Renal cortical epithelial cell (primary cell): ENCODE measurements at places on chromosomes 4 and X.

DNA sequence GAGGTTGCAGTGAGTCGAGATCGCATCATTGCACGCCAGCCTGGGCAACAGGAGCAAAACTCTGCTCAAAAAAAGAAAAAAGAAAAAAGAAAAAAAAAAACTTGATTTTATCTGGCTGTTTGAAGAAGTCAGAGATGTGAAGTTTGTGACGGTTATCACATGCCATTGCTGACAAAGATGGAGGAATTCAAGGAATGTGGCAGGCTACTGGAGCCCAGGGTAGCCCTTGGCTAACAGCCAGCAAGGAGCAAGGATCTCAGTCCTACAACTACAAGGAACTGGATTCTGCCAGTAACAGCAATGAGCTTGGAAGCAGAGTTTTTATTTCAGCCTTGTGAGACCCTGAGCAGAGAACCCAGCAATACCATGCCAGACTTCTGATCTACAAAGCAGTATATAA lies 24.3 kb upstream of the TET2 start:
- peak; percentile 69 for DNase-seq

DNA sequence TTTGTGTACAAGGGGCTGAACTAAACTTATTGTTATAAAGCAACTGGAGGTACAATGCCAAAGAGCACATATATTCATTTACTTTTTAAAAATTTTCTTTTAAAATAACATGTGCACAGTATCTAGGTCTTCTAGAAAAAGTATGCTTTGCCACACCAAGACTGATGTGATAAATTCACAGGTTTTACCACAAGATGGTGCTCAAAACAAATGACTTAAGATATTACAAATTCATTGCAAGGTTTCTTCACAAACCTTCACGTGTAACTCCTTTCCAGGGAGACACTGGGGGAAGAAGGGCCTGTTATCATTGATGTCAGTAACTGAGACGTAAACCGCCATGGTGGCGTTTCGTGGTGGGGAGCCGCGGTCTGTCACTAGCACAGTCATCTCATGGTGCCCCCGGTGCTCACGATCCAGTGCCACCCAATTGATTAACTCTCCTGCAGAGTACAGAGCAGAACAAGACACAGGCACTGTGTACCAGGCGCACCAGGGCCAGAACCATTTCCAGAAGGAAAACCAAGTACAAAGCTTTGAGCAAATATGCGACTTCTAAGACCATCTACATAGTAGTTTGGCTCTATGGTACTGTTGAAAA lies 162.2 kb downstream of the DCHS2 start:
- DNase-seq, result peak; percentile 41

DNA sequence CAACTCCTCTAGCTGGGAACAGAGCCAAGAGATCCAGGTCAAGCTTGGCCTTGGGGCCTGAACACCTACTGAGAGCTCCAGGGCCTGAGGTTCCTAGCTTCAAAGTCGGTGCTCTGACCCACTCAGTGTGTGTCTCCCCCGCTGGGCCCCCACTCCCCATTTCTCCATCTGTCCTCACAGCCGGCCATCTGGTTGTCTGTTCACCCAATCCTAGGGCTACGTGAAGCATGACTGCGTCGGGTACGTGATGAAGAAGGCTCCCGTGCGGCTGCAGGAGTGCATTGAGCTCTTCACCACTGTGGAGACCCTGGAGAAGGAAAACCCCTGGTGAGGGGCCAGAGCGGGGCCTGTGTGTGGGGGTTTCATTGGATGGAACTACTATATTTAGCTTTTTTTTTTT lies 12.3 kb downstream of the USP11 start:
- no peak for DNase-seq

DNA sequence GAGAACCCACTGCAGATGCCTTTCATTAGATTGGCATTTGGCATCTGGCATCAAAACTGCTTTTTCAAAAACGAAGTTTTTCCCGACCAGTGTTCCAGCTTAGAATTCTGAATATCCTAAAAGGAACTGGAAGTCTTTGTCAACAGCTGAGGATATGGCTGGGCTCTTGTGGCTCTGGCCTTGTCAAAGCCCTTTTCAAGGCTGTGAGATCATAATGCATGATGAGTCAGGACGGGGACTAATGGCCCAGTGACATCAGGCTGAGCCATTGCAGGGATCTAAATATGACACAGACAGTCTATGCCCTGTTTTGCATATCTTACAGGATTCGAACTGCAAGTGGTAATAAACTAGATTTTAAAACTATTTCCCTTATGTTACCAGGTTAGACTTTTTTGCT lies 306.4 kb downstream of the PTTG2 start:
- DNase-seq, result peak; percentile 58

- DNase-seq, result no peak
Measured at GRCh38 chr4:16142598-16143310, 58.9 kb upstream of the PROM1 start.

- DNase-seq, result peak; percentile 72
Measured at GRCh38 chr4:143616771-143617170, 83.7 kb downstream of the FREM3 start.

GRCh38 chrX:102345916-102346315 lies 93.9 kb downstream of the NXF2B start:
- peak; percentile 2 for DNase-seq

- no peak for DNase-seq
Measured at GRCh38 chr4:22531311-22532019, 15.6 kb upstream of the ADGRA3 start.

DNA sequence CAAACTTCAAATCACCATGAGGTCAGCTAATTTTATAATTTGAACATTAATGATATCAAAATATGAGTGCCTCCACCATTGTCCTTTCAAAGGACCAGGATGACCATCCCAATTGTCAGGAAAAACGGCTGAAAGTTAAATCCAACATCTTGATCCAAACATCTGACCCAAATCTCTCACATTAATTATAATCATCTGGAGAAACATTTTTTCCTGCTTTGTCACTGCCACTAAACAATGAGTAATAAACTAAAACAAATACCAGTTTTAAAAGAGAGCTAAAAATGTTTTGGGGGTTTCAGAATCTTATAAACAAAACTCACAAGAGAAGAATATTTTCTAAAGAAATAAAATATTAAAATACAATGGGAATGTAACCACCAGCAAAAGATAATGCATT lies 45.7 kb upstream of the NDST4 start:
- DNase-seq, result no peak

DNA sequence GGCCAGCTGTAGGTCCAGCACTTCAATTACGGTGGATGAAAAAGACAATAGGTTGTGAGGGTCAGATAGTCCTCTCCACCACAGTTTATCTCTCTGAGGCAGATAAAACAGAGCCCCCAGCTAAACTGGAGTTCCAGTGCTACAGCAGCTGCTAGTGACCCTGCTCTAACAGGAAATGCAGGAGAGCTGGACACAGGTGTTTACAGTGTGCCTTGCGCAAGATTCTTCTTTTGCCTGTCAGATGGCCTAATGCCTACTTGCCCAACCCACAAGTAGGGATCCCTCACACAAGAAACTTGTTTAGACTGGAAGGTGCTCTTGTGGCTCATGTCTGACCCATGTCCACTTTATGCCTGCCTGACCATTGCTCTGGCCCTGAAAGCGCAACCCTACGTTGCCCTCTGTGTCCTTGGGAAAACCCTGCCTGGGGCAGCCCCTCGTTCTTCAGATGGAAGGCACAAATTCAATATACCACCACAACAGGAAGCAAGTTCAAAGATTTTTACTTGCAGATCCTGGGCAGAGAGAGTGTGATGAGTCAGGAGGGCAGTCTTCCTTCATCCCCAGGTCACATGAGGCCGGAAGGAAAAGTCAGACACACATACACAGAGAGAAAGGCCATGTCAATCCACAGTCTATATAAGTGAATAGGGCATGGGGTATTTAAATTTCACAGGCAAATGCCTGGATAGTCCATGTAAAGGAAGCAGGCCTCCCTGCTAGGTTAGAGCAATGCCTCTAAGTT lies 105.1 kb upstream of the ADGRL3 start:
- DNase-seq, result no peak

DNA sequence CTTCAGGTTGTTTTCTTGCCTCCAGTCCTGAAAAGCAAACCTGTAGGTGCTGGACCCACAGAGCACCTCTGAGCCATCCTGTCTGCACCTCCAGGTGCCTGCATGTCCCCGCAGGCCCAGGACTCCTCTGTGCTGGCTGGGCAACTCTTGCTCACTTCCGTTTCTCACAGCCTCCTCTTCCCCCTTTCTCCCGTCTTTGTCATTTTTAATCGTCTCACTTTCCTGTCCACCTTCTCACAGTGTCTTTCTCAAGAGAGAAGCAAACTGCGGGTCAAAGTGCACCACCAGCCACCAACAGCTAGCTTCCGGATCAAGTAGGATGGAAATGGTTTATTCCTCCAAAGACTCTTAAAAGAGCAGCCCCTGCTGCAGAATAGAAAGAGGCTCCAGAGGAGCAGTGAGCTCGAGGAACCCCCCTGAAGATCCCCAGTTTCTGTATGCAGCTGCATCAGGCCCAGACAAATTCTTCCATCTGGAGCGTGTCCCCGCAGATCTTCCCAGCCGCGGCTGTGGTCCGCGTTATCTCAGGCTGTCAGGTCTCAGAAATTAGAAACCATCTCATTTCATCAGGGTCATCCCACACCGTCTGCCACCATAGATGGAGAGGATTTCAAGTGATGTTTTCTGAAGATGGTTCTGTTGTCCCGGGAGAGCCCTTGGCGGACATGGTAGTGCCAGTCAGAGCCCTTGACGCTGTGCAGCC lies 87.7 kb downstream of the FHDC1 start:
- no peak for DNase-seq

GRCh38 chr4:150253965-150254630 lies 175.9 kb downstream of the DCLK2 start:
- DNase-seq, result no peak

DNA sequence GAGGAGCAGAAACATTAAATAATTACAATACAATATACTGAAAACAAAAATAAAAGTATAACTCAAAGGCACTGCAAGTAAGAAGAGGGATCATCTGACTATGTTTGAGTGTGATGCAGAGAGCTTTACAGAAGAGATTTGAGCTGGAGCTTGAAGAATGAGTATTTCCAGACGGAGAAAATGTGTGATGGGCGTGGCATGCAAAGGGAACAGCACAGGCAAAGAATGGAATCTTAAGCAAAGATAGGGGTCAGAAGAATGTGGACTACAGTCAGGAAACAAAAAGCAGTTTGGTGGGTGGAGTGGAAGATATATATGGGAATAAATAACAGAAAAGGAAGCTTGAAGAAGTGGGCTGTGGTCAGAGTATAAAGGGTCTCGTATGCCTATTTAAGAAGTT lies 45.5 kb downstream of the OPHN1 start:
- no peak for DNase-seq

DNA sequence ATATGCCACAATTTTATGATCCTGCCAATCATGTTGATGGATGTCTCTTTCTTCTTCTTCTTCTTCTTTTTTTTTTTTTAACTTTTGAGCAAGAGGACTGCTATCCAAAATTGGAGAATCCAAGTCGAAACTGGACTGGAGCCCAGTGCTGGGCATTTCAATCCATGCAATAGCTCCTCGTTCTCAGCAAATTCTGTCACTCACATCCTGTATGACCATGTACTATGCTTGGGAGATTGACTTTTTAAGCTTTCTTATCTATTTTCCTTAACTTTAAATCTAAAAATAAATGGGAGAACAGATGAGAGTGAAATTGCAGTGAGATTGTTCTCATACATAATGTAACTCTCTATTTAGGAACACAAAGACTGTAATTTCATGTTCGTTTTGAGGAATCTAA lies 123.0 kb upstream of the PUDP start:
- no peak for DNase-seq

DNA sequence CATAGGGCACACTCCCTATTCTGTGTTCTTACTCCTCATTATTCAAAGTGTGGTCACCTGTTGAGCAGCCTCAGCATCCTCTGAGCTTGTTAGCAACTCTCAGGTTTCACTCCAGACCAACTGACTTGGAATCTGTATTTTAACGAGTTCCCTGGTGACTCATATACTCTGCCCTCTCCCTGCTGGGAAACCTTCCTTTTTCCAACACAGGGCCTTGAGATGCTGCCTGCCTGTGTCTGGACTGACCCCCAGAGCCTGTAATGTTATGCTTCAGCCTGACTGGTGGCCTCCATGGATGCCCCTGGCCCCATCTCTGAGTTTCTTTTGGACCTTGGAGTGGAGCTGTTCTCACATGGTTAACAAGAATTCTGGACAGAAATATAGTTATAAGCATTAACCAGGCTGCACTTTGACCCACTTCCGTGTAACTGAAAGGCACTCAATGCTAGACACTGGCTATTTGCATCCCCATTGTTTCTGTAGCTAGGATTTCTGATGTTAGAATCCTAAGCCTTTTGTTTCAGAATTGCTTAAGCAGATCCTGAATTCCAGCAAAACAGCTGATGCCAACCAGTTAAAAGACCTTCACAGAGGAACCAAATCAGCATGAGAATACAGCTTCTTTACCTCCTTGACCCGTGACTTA lies 262.6 kb downstream of the STIM2 start:
- DNase-seq, result peak; percentile 89

GRCh38 chrX:38941675-38942074 lies 140.4 kb downstream of the MID1IP1 start:
- DNase-seq, result no peak

DNA sequence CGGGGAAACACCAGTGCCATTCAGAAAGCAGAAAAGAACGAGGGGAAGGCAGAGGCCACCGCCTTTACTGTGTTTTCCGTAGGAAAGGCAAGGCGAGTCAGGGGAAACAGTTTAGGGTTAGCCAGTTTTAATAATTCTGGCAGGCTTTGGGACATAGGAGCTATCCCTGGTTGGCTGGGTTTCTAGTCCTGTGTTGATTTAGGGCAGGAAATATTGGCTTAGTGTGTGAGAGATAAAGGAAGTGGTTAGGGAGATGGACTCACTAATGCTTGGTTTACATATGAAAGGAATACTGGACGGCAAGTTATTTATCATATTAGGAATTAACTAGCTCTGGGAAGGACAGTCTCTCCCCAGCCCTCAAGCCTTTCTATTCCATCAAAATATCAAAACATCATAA lies 53.1 kb downstream of the SYNPO2 start:
- DNase-seq, result no peak

- no peak for DNase-seq
Measured at GRCh38 chrX:52213276-52213675, 28.6 kb downstream of the MAGED4 start.

DNA sequence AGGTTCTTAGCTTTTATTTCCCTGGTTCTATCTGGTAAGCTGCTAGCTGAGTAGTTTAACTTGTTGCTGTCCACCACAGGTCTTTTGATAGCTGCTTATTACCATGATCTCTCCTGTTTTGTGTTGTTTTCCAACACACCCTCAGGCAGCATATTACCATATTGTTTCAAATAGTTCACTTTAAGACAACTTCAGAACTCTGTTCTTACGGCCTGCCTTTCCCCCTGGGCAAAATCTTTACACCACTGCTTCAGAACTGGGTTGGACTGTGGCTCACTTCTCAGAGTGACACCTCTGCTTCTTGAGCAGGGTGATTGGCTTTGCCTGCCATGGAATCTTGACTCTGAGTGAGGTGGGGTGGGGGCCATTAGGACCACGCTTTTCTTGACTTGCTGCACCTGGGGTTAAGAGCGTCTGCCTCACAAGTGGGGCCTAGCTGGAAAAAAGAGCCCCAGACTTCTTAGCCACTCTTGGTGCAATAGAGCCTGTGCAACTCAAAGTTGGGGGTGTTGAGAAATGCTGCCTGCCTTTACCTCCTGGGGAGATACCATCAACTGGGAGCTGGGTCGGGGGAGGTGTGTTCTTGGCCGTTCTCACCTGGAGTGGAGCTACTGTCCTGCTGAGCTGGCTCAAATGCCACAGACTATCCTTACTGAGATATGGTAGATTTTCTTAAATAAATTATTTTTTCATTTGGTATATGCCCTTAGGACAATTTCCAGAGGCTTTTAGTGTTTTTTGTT lies 23.4 kb downstream of the USP9X start:
- peak; percentile 51 for DNase-seq
